Skeletal muscle cell (primary cell): ENCODE measurements at places on chromosomes 12 and 14.
A peak's percentile ranks its signal among the peaks of the same experiment; 100 is the strongest.

DNA sequence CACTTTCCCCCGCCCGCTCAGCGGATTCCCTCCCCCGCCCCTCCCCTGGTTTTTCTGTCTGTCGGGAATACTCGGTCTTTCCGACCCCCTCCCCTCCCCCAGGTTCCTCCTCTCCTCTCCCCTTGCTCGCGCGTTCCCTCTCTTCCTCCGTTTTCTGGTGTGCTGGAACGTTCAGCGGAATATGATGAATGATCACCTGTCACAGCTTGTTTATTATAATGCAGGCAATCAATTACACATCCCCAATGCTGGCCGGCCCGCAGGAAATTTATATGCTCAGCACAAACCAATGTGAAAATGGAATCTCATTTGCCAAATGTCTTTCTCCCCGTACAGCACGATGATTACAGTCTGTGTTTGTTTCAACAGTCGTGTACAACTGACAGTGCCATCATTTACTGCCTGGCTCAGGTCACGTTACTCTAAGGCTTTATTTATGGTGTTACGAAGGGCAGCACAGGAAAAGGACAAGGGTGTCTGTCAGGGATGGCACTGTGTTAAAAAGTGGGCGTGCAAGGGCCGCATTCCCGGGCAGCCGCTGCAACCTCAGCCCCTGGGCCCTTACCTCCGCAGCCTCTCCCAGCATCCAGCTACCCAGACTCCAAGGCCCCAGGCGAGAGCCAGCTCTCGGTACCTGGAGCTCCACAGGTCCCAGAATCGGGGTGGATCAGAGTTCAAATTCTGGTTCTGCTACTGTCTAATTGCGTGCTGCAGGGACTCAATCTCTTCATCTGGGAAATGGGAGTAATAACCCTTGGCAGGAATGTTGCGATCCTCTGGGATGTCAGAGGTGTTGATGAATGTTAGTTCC lies 24.7 kb upstream of the MAP1LC3B2 start:
- no peak for DNase-seq

GRCh38 chr14:86639146-86639545 lies 1109.2 kb downstream of the FLRT2 start:
- no peak for DNase-seq

- no peak for DNase-seq
Measured at GRCh38 chr12:52628111-52628507, 9.8 kb upstream of the KRT73 start.

DNA sequence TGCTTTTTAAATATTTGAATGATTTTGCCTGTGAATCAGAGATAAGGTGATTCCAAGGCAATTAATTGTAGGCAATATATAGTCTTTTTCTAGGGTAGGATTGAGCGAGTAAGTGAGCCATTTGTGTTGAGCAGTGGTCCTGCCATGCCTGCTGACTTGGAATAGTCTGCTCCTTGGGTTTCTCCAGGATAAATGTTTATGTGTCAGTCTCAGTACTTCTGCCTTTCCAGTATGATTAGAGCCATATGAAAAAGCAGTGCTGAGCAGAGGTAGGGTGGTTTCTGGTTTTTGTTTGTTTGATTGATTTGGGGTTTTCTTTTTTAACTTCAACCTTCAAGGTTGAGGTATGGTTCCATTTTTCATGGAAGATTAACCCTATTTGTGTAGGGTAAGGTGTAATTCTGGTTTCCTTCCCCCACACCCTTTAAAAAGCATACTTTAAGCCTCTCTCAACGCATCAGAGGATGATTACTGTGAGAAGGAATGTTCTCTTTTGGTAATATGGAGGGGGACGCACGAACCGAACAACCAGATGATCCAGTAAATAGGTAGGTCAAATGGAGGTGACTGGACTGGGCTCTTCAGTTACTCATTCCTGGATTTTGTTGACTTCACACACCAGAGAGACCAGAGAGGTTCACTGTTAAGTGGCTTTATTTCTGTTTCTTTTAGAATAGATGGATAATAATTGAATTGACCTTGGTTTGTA lies 22.7 kb downstream of the FRMD6 start:
- DNase-seq, result peak; percentile 60

GRCh38 chr12:42056130-42056529 lies 88.5 kb downstream of the GXYLT1 start:
- DNase-seq, result no peak
